ENCODE measurements at places on chromosomes 13 and 19.
A peak's percentile ranks its signal among the peaks of the same experiment; 100 is the strongest.

GRCh38 chr13:31038834-31039552, 106.5 kb downstream of the TEX26 start:
- DNase-seq = no peak

DNA sequence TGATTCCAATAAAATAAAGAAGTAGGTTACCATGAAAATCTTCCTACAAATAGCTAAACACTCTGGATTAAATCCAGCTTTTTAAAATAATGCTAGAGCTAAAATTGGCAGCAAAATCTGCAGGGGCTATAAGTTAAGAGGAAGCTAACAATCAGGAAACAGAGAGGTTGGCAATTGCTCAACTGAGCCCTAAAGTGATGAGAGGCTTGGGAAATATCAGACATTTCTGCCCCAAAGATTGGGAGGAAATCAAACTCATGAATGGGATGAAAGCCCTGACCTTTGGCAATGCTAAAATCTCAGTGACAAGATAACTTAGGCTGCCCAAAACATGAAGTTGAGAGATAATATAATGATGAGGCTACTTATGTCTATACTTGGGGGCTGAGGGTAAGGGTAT, 1437.9 kb downstream of the EFNB2 start:
- no peak for DNase-seq

- DNase-seq = no peak
Observed at GRCh38 chr13:106628936-106629659, 61.2 kb upstream of the ARGLU1 start.

DNA sequence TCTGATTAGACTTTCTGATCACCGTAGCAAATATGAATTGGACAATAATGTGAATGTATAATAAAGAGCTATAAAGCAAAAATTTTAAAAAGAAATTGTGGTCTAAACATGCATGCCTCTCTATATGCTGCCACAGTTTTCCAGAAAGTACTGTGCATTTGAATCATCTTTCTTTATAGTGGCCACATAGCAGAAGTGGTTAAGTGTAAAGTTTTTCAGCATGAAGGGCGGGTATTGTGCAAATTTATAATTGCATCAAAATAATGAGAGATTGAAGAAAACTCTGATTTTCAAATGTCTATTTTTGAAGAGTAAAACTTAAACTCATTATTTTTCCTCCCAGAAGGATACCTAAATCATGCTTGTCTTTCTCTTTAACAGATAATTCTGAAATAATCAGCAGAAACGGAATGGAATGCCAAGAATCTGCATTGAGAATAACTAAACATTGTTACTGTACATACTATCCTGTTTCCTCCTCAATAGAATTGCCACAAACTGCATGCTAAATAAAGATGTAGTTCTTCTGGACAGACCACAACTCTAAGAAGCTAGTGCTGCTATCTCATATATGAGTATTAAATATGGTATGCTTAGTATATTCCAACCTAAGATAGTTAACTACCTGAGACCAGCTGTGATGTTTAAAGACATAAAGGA, 42.9 kb upstream of the RAP2A start:
- DNase-seq = no peak

- no peak for DNase-seq
Observed at GRCh38 chr13:44768239-44768638, 192.1 kb upstream of the TSC22D1 start.

DNA sequence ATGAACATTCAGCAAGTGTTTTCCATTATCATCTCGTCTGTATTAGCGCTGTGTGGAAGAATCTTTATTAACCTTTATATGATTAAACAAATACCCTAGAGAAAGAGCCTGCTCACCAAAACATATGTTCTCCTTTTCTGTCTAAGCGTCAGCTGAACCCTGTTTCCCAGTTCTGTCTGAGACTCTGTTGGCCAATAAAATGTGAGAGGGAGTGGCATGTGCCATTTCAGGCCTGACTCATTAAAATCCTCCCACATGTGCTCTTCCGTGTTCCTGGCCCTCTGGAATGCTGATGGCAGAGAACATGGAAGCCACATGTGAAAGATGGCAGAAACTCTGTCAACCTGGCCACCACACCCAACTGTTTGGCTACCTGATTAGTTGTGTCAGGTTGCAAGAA, 181.9 kb upstream of the EDNRB start:
- no peak for DNase-seq

DNA sequence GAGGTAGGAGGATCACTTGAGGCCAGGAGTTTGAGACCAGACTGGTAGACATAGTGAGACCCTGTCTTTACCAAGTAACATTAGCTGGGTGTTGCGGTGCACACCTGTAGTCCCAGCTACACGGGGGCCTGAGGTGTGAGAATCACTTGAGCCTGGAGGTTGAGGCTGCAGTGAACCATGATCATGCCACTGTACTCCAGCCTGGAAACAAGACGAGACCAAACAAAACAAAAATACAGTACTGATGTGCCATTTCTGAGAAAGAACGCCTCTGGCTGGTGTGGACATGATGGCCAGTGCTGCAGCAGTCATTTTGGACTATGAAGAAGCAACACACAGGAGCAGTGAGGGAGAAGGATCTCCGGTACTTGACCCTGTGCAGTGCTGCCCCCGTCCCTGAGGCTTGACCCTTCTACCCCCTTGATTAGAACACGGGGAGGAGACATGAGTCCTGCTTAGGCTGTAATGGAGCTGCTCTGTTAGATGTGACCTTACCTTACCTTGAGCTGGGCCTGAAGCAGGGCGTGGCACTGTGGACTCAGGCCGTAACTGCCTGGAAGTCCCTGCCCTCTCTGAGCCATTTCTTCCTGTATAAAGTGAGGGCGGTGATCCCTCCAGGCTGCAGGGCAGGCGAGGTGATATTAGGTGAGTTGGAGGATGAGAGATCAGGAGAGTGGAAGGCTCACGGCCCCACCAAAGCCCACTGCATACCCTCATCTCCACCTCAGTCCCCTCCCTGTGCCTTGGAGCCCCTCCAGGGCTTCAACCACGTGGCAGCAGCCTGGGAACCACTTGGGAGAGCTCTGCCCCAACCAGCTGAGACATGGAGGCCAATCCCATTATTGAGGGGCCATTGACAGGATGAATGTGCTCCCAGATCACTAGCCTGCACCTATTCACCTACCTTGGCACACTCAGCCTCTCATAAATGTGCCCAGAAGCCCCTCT, 5.9 kb downstream of the RPL18A start:
- no peak for DNase-seq

DNA sequence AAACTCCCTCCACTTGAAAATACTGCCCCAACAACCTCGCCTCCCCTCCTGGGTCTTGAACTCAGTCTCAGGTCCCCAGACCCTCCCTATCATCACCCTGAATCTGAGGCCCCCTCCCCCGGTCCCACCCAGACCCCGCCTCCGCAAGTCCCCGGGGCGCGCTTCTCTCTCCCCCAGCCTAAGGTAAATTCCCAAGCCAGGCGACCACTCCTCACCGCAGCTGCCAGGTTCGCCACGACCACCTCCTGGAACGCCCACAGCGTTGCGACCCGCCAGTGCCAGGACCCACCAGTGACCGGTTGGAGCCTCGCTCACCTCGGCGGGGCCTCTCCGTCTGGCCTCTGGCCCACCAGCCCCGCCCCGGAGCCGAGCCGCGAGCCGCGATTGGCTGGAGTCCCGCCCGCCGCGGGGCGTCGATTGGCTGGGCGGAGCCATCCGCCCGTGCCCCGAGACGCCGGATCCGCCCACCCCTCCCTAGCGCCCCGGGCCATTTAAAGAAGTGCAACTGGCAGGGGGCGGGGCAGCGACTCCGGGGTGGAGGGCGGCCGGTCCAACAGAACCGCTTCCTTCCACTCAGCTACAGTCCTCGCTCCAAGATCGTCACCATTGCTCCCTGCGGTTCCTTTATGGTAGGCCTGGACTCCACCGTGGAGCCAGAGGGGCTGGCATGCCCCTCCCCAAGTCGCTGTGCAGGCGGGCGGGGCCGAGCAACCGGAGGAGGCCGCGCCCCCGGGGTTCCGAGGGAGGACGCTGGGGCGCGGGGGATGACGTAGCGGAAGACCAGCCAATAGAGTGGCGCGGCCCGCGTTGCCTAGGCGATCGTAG, at the start of gene SERTAD3:
SERTAD3 (minus strand) TSS at position 336 of the 825 bp plus-strand sequence. CDS start 2,255 bp downstream, outside the sequence.
- DNase-seq = peak; percentile 95

DNA sequence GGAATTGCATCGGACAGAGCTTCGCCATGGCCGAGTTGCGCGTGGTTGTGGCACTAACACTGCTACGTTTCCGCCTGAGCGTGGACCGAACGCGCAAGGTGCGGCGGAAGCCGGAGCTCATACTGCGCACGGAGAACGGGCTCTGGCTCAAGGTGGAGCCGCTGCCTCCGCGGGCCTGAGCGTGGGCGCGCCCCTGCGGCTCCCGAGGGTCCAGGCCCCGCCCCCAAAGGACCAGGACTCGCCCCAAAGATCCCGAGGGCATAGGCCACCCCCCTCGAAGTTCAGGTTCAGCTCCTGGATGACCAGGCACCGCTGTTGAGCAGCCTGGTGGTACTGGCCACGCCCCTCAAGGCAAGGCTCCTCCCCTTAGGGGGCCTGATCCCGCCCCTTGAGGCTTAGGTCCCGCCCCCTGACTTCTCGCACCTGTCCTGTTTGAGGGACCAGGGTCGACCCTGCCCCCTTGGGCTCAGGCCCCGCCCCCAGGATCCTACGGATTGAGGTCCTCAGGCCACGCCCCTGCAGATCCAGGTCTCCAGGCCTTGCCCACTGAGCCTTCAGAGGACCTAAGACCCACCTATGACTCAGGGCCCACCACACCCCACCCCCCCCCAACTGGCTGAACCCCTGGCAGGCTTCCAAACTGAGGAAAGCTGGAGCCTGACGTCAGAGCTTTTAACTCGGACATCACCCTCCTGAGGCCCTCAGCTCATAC, 43.1 kb downstream of the CYP4F22 start:
- DNase-seq = peak; percentile 72

- no peak for DNase-seq
Observed at GRCh38 chr13:33846303-33847062, 28.5 kb downstream of the RFC3 start.

DNA sequence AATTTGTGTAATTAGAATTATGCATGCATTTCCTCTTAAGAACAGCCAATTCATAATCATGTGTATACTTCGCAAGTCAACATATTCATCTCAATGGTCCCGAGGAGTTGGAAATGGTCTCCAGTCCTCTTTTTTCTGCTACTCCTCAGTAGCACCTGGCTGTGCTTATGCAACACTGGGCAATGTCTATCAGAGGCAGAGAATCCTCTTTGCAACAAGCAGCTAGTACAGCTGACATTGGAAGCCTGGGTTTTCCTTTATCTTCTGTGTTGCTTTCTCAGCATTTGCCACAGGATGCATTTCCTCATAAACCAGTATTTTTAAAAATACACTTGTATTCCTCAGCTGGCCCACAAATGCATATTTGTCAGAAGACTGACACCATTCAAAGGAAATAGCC, 405.3 kb upstream of the GPC6 start:
- DNase-seq = no peak

- DNase-seq = no peak
Observed at GRCh38 chr13:97478247-97478646, 44.3 kb downstream of the RAP2A start.

DNA sequence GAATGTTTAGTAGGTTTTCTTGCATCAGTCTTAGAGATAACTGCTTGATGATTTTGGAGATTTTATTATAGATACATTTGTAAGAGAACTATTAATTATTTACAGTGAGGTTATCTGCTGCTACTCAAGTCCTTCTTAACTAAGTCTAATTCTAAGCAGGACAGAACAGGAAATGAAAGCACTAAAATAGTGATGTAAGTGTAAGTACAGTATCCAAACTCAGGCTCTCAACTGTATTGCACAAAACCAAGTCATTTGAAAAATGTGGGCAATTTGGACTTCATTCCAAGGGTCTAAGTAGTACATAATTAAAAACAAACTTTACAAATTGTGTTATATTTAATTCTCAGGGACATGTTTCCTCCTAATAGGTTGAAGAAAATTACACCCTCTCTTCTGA, 417.1 kb downstream of the ITGBL1 start:
- no peak for DNase-seq

DNA sequence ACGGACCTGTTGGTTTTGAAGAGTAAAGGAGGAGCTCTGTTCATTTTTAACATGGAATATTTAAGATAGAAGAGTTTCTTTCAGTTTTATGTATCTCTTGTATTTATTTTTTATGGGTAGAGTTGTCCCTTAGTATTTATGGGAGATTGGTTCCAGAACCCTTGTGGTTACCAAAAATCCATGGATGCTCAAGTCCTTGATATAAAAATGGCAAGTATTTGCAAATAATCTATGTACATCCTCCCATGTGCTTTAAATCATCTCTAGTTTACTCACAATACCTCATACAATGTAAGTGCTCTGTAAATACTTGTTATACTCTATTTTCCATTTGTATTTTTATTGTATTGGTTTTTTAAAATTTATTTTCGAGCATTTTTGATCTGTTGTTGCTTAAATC, 63.1 kb downstream of the TM9SF2 start:
- DNase-seq = no peak

- DNase-seq = no peak
Observed at GRCh38 chr13:49297338-49297737, 49.6 kb downstream of the CDADC1 start.

DNA sequence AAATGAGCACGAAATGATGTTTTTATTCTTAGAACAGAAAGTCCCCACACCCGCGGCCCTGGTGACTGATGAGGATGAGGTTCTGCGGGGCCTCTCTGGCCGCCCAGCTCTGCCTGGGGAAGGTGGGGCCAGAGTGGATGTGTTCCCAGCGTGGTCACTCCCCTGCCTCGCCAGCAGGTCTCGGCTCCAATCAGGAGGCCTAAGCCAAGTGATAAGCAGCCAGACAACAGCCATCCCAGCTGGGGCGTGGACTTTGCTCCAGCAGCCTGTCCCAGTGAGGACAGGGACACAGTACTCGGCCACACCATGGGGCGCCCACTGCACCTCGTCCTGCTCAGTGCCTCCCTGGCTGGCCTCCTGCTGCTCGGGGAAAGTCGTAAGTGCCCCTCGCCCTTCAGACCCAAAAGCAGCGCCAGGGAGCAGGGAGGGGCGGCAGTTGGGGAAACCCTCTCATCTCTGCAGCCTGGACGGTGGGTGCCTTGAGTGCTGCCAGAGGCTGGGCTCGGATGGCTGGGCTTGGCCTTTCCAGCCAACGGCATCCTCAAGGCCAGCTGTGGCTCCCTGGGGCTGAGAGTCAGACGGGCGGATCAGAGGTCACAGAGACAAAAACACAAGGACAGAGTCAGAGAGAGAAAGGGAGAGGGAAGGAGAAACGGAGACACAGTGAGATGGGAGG, at the start of gene F10:
F10 (plus strand) TSS at position 250 of the 676 bp plus-strand sequence; CDS start at position 307, 57 bp downstream.
- DNase-seq = no peak

DNA sequence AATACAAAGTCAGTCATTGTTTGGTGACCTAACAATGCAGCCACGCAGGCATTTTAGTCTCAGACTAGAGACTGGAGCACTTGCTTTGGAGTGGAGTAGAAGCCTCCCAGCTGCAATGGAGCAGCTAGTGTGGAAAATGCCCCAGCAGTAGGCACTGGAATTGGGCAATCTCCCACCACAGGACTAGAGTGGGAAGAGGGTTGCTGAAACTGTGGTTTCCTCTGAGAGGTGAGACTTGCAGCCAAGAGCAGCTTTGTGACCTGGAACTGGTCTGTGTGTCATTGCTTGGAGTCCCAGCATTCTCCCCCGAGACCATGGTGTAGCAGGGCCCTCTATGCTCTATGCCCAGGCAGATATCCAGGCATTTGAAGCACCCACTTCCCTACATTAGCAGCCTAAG, 556.3 kb downstream of the UQCRFS1 start:
- DNase-seq = no peak

GRCh38 chr13:27489456-27489855, 39.1 kb upstream of the MTIF3 start:
- no peak for DNase-seq

GRCh38 chr19:46704379-46705076, 12.4 kb downstream of the PRKD2 start:
- DNase-seq = peak; percentile 82
